ENCODE measurements at places on chromosomes 3 and 15. TPM values are rescaled to one million over a fixed set of nuclear protein-coding genes. Genes with fewer than 3 reads are reported as not detected.

The CPLX3 gene
- not detected for total RNA-seq

The ZNF660 gene
- total RNA-seq = 1.2 TPM

The CHST14 gene
- 5.1 TPM for total RNA-seq

The STRA6 gene
- 0.72 TPM for total RNA-seq

GRCh38 chr3:120854908-120855526 lies 53.0 kb upstream of the STXBP5L start:
- H3K27me3 ChIP-seq = peaks cover 5% of the 10 kb centered on the region
- H3K36me3 ChIP-seq = no peaks in the 10 kb centered on the region
- DNase-seq = no peak
- H3K4me3 ChIP-seq = no peak overlapping the region
- no peak overlapping the region for H3K27ac ChIP-seq
- no peaks in the 10 kb centered on the region for H3K4me1 ChIP-seq

GRCh38 chr3:63328365-63328764 lies 50.3 kb downstream of the SYNPR start:
- no peaks in the 10 kb centered on the region for H3K36me3 ChIP-seq
- DNase-seq = no peak
- H3K4me1 ChIP-seq = no peaks in the 10 kb centered on the region
- H3K4me3 ChIP-seq = no peak overlapping the region
- H3K27me3 ChIP-seq = no peaks in the 10 kb centered on the region

DNA sequence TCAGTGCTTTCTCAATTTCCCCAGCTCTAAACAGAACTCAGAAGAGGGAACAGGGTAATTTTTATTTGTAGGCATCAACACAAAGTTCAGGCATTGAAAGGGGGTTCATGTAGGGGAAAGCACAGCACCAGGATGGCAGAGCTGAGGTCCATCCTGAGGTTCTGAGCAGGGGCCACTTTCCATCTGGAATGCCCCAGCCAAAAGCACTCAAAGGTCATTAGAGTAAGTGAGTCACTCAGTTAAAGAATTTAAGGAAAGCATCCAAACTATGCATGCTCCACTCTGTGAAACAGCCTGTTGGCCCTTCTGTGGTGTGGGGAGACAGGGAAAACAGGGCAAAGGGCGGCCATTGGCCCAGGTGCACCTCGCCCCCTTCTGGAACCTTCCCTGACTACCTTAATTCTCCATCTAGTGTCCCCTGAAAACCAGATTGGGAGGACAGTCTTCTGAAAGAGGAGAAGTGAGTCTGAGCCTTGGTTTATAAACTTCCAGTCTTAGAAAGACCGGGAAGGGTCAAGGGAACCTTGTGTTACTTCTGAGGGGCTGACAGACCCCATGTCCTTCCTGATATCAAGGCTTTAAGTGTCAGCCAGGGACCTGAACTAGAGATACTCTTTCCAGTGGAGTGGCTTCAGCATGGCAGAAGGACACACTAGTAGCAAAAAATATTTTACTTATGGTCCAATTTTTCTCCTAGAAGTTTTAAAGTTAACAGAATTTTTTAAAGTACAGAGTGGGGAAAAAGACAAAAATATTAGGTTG lies 133.3 kb downstream of the MYLK start:
- no peak overlapping the region for H3K4me3 ChIP-seq
- no peaks in the 10 kb centered on the region for H3K36me3 ChIP-seq
- DNase-seq = no peak
- no peaks in the 10 kb centered on the region for H3K4me1 ChIP-seq
- H3K27ac ChIP-seq = no peak overlapping the region
- peaks cover 4% of the 10 kb centered on the region for H3K27me3 ChIP-seq

Data from activated CD8-positive, alpha-beta T cell treated with anti-CD3 and anti-CD28 coated beads for 36 hours (primary cell).